ENCODE measurements at places on chromosomes 3 and 15.

- no peak for DNase-seq
These were observed 621 bp downstream of the SOX14 start for GRCh38 chr3:137764563-137765309.

DNA sequence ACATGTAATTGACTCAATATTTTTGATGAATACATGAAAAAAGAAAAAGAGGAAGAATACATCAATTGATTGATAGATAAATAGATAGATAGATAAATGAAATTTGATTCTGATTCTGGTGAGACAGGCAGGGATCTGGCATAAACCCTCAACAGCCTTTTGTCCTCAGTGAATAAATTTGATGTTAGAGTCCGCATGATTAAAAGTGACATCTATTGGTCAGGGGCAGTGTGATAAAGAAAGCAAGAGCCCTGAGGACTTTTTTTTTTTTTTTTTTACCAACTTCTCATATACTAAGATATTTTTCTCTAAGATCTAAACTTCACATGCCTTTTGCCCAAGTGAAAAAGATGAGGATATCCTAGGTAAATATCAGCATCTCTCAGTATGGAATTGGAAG, 216.4 kb downstream of the LRRC3B start:
- no peak for DNase-seq

DNA sequence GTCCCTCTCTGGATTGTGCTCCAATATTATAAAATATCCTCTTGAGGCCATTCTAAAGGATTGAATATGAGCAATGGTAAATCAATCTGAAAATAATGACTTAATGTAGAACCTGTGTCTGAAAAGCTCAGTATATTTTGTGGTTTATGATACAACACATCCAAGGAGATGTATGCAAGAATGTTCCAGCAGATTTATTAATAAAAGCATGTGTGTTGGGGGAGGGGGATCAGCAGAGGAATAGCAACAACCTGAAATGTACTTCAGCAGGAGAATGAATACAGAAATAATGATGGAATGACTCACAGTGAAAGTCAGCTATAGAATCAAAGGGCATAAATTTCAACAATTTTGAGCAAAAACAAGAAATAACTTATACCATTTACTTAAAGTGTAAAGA, 56.7 kb upstream of the NUDT16 start:
- DNase-seq: no peak

DNA sequence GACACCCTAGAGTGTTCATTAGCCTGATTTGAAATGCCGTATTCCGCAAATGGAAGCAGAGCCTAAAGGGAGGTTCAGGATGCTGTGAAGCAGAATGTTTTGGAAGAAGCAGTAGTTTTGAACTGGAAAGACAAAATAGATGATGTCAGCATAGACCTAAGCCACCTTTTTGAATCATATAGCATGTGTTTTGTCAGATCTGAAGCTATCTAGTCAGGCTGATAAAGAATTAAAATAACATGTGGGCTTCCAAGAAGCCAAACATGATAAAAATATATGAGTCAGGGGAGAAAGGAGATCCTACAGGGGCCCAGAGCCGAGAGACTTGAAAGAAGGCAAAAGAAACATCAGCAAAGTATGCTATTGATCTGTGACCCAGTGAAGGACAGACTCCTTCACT, 47.2 kb upstream of the RASA2 start:
- no peak for DNase-seq

GRCh38 chr3:60240492-60240891, 1010.8 kb downstream of the FHIT start:
- no peak for DNase-seq

- no peak for DNase-seq
These were observed 135.2 kb upstream of the BCL6 start for GRCh38 chr3:187880441-187880840.

GRCh38 chr3:139110072-139110830, 65.6 kb upstream of the PRR23C start:
- DNase-seq: no peak

DNA sequence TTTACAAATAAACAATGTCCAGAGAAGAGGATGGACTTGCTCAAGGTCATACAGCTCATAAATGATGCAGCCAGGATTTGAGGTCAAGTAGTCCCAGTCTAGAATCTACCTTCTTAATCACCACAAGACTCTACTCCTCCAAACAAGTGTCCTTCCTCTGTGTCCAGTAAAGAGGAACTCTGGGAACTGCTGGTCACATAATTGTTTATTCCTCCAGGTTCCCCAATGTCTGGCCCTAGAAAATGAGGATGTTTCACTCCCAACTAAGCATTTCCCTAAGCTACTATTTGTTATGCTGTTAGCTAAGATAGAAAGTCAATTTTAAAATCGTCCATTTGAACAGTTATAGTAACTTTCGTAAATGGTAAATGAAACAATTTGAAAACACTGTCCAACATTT, 192.4 kb downstream of the FHIT start:
- DNase-seq: peak; percentile 27

DNA sequence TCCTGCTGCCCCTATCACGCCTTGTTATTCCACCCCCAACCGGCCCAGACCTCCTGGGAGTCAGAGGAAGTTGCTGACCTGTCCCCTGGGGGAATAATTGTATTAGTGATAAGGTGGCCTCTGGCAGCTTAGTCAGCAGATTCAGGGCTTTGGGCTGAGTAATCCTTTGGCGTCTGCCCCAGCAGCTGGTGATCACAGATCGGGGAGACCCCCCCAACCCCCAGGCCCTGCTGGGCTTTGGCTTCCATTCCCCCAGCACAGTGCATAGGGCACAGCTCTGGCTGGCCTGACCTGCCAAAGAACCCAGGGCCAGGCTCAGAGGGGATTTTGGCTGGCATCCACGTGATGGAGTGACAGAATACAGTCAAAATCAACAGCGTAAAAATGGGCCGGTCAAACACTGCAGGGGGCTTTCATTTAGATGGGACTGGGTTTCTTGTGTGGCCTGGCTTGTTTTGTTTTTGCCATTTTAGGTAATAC, 3.9 kb upstream of the NR2E3 start:
- no peak for DNase-seq
